ENCODE measurements at places on chromosomes 13 and 19.
A peak's percentile ranks its signal among the peaks of the same experiment; 100 is the strongest.

DNA sequence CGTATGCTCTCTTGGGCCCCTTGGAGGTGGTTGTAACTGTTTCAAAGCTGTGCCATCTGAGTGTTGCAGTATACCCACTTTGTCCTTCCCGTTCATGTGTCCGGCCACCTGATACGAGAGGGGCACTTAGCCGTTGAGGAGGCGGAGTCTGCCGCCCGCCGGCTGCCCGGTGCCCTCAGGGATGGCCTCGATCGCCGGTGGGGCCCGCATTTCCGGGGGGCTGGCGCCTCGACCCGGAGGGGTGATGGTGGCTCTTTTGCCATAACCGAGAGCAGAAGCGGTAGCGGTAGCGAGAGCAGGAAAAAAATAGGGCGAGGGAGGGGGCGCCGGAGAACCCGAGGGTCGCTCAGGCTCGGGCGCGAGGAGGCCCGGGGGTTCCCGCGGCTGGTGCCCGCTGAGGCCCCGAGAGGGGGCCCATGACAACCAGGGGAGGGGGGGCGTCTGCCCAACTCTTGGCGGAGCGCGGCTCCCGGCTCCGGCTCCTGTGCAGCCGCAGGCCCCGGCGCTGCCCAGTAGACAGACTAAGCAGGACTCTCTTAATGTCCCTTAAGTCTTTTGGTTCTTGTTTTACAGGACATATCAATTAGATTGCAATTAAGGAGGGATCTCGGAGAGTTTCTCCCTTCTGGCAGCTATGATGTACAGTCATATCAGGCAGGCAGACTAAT is 342.7 kb upstream of the SGCG start:
- peak; percentile 17 for DNase-seq

GRCh38 chr19:40231544-40232424 is 5.3 kb upstream of the CCNP start:
- DNase-seq = no peak

- DNase-seq = no peak
Measured at GRCh38 chr13:98105929-98106336, 37.0 kb upstream of the FARP1 start.

DNA sequence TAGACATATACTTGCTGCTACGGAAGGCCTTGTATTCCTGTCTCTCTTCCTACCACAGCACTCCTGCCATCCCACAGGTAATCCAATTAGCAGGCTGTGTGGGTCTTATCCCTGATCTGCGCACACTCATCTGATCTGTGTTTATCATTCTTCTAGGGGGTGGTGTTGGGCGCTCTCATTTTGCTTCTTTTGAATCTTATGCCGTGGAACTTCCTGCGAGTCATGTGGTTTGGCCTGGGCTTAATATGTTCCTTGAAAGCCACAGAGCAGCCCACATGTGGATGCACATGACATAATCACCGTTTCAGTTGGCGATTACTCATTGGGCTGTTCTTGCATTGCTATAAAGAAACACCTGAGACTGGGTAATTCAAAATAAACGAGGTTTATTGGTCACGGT is 7.5 kb downstream of the RASA3 start:
- no peak for DNase-seq

DNA sequence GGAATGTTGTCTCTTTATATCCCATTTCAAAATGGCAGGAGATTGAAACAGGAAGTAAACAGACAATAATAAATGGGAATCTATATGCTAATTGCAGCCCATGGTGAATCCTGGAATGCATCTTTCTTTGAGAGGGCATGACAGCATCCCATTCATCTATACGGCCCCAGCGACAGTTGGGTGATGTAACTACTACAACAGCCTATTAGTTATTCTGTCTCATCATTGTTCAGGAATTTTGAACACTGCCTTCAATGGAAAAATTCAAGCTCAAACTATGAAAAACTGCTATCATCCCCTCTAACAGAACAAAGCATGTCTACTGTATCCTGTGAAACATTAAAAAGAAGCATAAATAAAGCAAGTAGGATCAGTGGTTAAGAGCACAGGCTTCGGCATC is 262.1 kb downstream of the DCT start:
- no peak for DNase-seq

GRCh38 chr13:41641961-41642360 is 184.6 kb downstream of the RGCC start:
- no peak for DNase-seq

- no peak for DNase-seq
Measured at GRCh38 chr13:87535911-87536310, 135.3 kb upstream of the SLITRK5 start.

- no peak for DNase-seq
Measured at GRCh38 chr13:98994080-98994479, 16.2 kb upstream of the DOCK9 start.

- DNase-seq = no peak
Measured at GRCh38 chr13:84479656-84480055, 597.4 kb upstream of the SLITRK1 start.

DNA sequence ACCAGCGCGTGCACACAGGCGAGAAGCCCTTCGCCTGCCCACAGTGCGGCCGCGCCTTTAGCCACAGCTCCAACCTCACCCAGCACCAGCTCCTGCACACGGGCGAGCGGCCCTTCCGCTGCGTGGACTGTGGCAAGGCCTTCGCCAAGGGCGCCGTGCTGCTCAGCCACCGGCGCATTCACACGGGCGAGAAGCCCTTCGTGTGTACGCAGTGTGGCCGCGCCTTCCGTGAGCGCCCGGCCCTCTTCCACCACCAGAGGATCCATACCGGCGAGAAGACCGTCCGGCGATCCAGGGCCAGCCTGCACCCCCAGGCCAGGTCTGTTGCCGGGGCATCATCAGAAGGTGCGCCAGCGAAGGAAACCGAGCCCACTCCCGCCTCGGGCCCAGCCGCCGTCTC is 4.4 kb upstream of the ZNF446 start:
- no peak for DNase-seq

GRCh38 chr13:37074703-37075102 is 15.2 kb upstream of the SUPT20H start:
- DNase-seq = no peak

GRCh38 chr13:112812306-112813055 is 122.6 kb downstream of the ATP11A start:
- no peak for DNase-seq

DNA sequence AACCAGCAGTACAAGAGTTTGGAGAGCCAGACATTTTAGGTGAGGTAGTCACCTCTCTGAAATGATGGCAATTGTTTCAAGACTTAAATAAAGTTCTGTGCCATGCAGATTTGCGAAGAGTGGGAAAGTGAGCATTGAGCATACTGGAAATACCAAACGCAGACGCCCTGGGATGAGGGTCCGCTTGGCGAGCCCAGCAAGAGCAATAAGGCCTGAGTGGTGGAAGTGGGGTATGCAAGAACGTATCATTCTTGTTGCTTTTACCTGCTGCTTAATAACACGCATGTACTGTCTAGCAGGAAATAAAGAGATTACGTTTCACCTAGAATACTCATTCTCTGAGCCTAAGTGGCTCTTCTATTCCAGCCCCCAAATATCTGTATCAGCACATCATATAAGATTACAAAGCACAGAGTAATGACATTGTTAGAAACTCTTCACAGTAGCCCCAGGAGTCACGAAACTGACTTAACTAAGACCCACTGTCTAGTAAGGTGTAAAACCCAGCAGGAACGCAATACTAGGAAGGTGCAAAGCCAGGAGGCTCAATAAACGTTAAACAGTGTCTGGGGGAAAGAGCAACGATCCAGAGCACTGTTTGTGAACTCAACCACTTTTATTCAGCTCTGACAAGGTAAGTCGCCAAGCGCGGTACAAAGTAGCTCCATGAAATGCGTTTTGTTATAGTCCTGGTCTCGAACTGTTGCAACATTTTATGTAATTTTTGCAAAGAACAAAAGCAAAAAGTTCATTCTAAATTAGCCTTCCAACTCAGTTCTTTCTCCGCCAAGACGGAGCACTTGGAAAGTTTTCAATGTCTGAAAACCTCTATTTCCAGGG is 1.2 kb downstream of the RCBTB2 start:
- DNase-seq = peak; percentile 17

DNA sequence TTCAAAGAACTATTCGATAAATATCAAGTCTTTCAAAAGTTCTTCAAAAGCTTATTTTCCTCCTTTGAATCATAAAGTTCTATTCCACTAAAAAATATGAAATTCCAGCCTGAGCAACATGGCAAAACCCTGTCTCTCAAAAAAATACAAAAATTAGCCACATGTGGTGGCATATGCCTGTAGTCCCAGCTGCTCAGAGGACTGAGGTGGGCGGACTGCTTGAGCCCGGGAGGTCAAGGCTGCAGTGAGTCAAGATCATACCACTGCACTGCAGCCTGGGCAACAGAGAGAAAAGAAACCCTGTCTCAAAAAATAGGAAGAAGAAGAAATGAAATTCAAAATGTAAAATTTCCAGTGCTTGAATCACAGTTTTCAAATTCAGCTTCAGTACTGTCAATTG is 24.6 kb downstream of the CAB39L start:
- no peak for DNase-seq

DNA sequence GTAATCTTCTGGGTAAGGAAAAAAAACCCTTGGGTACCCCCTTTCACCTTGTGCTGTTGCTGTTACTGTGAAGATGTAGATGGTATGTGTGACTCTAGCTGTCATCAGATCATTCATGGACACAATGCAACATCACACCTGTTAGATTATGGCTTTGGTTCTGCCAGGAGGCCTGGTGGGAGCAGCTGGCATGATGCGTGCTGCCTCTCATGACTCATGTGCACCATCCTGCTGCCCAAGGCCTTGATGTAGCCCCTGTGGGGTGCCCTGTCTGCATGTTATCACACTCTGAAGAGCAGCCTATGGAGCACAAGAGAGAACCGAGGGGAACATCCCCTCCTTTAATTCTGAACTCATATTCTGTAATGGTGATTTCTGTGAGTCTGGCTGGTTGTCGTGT is 57.7 kb upstream of the TEX29 start:
- no peak for DNase-seq

GRCh38 chr19:47507924-47508553 is 6.8 kb downstream of the NAPA start:
- no peak for DNase-seq

DNA sequence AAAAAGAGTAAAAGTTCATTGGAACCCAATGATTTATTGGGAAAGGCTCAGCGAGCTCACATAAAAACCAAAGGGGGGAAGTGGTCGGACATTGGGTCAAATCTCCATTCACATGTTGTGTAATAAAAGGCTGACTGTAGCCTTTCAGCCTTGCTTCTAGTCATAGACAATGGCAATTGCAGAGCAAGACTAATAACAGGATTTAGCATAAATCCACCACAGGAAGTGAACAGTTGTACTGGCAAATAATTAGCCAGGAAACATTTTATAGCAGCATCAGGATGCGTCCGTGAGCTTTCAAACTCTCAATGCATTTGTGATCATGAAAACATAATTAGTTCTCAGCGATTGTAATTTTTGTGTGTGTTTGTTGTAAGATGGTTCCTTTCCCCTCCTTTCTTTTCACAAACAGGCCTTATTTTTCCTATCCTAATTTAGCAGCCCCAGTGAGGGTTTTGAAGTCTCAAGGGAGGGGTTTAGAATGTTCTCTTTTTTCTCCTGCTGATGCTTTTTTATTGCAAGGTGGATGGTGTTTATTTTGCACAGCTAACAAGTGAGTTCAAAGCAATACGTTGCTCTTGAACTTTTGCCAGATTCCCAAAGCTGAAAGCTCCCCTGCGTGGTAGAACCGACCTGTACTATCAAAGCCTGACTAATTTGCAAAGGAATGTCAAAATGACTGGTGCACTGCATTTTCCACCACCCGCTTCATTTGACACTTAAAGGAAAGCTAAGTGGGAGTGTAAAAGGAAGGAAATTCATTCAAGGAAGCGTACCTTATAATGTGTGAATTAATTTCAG is 105.6 kb downstream of the SPRY2 start:
- DNase-seq = peak; percentile 79

DNA sequence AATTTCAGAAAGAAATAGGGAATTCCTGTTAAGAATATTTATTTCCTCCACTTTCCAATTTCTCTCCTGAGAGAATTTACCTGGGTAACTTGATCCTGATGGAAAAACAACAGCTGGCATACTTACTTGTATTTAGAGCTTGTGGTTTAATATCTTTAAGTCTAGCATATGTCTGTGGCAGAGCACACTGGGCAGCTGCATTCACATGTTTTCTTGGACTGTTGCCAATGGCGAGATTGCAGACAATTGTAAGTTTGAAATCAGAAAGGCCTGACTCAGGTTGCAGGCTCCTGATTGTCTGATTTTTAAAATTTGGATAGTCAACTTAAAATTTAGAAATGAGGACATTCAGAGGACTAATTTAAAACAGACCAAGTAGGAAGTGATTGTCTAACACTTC is 66.9 kb downstream of the NHLRC3 start:
- DNase-seq = peak; percentile 20

DNA sequence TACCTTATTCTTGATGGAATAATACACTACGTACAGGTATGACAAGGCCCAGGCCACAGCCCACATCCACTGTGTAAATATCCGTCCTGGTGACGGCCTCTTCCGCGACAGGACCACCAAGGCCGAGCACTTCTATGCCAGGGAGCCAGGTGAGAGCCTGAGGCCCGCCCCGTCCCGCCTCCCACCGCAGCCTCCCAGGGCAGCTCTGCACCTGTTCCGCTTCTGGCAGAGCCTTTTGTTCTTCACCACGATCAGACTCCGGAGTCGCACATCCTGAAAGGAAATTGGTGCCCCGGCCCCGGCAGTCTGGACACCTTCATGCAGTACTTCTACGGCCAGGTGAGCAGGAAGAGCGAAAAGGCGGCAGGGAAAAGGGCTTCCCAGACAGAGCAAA is 10.6 kb upstream of the ZNF358 start:
- no peak for DNase-seq

DNA sequence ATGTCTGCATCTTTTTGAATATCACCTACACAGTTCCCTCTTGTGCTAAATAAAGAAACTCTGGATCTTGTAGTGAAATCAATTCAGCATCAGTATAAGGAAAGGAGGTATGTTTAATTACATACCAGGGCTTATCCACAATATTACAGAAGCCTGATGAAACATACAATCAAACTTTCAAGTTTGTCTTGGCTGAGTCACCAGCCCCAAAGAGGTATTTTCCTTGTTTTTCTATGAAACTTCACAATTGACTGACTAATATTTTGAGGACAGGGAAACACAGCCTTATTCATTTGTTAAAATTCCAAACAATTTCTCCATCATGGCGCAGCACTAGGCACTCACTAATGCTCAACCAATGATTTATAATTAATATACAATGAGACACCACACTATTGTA is 952.4 kb downstream of the PCDH17 start:
- no peak for DNase-seq

DNA sequence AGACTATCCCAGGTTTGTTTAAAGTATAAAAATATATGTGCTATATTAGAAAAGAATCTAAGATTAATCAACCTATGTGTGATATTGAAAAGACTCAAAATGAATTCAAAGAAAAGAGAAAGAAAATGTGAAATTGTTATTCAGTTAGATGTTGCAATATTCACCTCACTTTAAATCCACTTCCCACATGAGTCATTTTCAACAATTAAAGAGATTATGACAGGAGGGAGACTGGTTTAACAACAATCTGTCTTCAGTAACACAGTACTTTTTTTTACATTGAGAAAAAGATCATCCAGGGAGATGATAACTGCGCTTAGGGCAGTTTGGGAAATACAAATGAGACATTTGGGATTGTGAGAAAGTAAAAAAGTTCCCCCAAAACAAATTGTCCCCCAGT is 1246.2 kb downstream of the SLITRK1 start:
- DNase-seq = no peak
